ENCODE measurements at places on chromosomes 6 and 20.

DNA sequence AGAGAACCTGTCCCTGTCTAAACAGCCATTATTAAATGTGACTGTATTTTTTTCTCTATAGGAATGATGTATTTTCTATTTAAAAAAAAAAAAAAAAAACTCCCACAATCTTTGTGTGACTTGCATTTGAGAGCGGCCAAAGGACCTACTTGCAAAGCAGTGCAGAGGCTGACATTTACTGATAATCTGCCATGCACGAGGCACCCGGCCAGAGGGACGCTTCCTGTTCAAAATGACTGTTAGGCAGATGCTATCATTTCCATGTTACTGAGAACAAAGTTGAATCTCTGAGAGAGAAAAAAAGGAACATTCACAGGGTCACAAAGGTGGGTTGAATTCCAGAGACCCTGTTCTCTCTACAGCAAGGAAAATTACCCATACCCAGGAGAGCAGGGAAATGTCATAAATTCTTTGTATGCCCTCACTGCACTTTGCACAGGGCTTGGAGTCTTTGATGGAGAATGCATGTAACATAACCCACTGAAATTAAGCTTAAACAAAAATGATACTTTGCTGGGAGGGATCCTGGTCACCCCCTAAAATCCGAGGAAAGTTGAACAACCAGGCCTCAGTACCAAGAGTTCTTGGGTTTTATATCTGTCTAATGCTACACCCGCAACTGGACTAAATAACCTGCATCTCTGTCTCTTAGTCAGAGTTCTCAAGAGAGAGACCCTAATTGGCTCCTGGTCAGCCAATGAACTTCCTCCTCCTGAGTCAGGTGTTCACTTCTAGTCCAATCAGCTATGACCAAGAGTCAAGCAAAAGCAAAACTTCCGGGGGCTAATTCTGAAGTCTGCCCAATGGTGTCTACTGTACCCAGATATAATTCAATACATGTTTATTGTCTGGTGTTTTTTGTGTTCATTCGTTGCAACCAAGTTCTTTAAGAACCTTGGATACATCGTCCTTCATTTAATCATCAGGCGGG lies 61.2 kb downstream of the GCLC start:
- no peak for DNase-seq

DNA sequence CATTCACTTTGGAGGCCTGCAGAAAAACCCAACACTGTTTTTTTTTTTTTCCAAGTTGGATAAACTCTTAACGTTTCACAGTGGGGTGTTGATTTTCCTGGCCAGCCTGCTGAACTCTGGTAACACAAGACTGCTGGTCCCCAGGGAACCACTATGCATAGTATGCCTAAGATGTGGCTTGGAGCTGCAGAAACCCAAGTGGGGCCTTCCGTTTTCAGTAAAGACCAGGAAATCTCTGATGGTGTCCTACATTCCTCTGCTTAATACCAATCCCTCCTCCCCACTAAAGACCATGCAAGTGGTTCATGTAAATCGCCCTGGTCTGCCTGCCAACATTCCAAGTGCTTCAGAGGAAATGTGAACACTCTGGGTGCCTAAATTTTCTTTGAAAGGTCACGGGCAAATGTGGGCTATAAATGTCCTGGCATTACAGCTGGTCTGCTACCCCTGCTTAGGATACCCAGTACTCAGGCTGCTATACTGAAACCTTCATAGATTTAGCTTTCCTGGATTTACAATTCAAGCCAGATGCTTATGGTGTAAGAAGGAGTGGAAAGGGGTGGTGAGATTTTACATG lies 615.4 kb downstream of the MAFB start:
- DNase-seq = no peak

- DNase-seq = no peak
Measured at GRCh38 chr6:117739869-117740268, 64.6 kb downstream of the NUS1 start.

DNA sequence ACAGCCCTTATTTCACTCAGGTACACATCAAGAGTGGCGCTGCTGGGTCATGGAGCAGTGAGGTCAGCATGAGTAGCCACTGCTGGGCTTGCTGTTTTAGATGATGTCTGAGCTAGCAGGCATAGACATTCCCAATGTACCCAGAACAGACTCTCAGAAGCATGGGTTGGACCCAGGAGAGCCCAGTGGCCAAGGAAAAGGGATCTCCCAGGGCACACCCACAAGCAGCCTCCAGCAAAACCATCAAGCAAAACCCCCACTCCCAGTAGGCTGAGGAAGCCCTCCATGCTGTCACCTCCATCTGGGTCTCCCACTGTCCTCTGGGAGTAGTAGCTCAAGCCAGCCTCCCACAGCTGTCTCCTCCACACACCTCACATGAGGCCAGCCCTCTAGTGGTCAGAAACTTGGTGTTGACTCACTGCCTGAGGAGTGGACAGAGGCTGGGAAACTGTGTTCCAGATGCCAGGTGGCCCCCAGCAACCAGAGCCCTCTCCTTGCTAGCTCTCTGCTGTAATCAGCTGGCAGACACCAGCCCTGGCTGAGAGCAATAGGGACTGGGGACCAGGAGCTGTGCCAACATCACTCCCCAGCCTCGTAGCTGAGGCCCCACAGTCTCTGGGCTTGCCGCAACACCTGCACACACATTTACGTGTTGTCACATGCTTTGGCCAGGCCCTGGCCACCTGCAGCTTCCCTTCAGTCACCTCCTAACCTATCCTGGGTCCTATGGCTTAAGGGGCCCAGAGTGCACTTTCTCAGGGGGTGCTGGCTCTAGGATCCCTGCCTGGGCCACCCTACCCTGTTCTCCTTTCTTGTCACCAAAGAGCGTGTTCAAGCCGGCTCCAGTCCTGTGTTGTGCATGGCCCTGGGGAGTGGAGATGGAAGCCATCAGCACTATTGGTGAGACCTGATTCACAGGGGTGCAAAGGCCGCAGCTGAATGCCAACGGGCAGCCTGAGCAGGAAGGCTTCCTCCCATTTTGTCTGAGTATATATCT lies 1.9 kb upstream of the AP5S1 start:
- DNase-seq = no peak

DNA sequence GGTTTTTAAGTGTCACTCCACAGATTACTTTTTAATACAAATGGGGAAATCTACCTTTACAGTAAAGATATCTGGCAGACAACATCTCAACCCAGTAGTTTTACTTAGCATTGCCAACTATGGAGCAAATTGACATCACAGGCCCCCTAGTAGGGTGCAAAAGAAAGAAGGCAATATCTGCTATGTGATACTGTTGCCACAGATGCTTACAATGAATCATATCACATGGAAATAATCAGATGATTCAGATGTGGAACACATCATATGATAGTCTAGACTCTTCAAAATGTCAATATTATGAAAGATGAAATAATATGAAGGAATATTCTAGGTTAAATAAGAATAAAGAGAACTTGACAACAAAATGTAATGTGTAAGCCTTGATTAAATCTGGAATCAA lies 322.5 kb downstream of the BMP2 start:
- no peak for DNase-seq

- no peak for DNase-seq
Measured at GRCh38 chr6:40049128-40049527, 114.9 kb upstream of the MOCS1 start.

GRCh38 chr6:71254323-71254722 lies 34.3 kb upstream of the OGFRL1 start:
- DNase-seq = no peak

DNA sequence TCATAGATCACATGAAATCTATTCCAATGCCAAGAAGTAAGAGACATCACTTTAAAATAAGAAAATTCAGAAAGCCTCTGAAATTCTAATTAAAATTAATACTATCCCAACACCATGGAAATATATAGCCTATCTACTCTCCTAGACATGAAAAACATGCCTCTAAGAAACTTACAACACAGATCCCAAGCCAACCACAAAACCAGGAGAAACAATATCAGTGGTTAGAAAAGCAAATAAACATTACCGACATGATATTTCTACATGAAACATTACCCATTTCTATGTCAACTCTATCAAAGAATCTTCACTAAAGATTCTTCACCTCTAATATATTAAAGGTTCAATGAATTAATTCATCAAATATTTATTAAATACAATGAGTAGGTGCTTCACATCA lies 4.8 kb downstream of the EPB41L2 start:
- no peak for DNase-seq

DNA sequence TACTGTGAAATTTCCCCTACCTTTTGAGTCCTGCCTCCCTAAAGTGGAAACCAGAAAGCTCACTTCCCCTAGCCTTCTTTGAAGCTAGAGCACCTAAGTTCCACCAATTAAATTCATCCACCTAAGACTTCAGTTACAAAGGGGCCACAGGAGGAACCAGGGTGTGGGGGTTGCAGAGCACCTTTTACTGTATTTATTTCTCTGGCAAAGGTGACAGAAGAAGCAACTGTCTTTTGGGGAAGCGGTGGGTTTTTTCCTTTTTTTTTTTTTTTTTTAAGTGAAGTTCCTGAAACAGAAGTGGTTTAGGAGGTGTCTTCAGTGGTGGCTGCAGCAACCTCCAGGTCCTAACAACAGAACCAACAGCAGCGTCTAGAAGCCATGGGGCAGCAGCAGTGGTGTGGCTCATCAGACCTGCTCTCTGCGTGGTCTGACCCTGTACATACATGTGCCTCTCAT lies 13.1 kb downstream of the PSMB9 start:
- no peak for DNase-seq

DNA sequence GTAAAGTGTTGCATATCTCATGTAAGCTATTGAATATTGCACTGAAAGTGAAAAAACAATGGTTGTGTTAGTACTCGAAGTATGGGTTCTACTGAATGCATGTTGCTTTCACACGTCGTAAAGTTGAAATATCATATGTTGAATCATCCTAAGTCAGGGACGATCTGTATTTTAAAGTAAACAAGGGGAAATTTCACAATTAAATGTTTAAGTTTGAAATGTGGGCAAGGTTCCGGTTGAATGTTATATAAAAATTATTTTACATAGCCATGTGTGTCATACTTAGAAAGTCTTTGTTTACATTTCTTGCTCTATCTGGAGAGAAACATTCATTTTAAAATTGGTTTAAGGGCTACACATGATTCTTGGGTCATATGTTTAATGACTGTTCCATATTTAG lies 76.8 kb downstream of the AKAP7 start:
- no peak for DNase-seq

DNA sequence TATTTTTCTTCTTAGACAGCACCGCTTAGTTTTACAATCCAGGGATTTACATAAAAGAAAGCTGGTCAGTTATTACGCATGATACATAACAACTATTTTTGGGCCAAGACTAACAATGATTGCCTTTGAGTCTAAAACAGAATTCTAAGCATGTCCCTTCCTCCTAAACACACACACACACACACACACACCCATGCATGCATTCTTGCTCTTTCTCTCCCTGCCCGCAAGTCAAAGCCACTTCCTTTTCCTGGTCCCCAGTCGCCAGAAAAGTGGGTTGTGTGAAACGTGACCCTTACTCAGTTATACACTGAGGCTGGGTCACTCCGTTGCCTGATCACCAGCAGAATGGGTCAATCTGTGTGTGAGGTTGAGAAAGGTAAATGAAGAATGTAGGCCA lies 31.4 kb downstream of the FYN start:
- peak; percentile 44 for DNase-seq

DNA sequence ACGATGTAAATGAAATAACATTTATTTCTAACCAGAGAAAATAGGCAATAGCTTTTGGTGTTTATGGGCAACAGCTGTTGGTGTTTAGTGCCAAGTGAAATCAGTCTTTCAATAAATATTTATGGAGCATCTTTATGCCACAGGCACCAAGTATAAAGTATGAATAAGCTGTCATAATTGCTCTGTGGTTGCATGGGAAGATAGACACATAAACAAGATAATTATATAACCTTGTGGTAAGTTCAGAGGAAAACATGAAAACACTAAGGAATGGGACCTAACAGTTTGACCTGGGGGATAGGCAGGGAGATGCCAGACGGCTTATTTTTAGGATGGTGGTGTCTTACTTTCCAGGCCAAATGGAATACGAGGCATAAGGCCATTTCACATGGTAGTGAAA lies 110.9 kb downstream of the GFRAL start:
- DNase-seq = no peak

DNA sequence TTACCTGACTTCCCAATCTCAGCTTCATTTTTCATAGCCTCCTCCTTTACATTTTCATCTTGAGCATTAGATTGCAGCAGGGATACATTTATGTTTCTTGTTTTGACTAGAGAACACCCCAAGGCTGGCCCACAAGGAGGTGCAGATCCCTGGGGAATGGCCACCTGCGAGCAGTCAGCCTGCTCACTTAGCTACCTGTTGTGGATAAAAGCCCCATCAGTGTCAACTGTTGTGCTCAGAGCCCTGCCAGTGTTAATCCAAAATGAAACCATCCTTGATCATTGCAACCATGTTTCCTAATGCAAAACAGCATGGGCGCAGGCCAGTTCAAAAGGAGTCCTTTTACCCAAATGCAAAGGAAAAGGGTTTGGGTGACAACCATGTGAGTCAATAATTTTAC lies 50.8 kb downstream of the CNR1 start:
- DNase-seq = no peak

GRCh38 chr6:55023230-55023629 lies 151.1 kb upstream of the HCRTR2 start:
- no peak for DNase-seq

DNA sequence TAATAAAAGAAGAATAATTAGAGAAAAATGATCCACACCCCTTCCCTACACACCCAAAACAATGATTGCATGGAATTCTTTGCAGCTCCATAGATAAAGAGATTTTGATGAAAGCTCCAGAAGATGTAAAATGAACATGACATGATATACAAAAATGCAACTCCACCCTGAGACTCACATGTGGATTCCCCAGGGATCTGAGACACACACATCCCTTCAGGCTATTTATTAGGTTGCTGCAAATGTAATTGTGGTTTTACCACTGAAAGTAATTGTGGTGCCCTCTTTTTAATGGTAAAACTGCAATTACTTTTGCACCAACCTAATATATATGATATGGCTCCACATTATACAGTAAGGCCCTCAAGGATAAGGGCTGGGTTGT lies 40.4 kb upstream of the TBC1D7 start:
- DNase-seq = no peak

DNA sequence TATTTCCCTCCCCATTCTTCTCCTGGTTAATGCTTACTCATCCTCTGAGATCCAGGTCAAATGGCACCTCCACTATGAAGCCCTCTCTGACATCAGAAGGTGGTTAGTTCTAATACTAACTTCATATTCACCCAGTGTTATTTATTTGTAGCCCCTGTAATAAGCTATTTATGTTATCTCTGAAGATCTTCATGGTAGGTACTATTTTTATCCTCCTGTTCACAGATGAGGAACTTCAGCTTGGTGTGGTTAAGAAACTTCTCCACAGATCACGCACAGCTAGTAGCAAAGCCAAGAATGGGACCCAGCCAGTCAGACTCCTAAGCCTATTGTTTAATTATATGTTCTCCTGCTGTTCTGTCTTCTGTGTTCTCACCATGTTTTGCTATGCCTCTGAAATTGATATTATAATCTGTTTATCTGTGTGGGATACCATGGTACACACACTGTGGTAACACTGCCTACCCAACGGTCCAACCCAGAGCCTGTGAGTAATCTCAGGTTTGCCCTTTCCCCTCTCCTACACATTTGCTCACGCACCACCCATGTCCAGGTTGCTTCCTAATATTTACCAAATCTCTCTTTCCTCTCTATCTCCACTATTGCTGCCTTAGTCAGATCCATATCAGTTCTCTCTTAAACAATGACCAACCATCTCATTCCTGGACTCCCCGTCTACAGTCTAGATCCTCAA lies 98.4 kb downstream of the IPCEF1 start:
- DNase-seq = no peak
